Stimulated activated CD8-positive, alpha-beta memory T cell treated with anti-CD3 and anti-CD28 coated beads, Interleukin-4, amount 100 ng/mL, for 48 hours (primary cell): ENCODE measurements at places on chromosomes 2 and 18.

- DNase-seq, result no peak
These were observed 55.0 kb upstream of the CTDP1 start for GRCh38 chr18:79624356-79625170.

DNA sequence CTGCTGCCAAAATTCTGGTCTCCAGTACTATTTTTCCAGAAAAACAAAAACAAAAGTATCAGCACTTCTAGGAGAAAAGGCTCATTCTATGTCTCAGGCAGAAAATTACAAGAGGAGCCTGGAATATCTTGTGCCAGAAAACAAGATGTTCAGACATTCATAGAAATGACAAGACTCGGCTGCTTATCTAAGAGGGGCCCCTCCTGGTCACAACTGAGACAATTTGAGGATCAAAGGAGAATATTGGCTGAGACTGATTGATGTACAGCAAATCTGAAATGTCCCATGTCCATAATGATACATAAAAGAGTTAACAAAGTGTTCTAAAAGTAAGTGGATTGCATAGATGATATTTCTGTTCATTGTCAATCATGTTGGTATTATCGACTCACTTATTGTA, 2.4 kb upstream of the RPS7 start:
- no peak for DNase-seq

DNA sequence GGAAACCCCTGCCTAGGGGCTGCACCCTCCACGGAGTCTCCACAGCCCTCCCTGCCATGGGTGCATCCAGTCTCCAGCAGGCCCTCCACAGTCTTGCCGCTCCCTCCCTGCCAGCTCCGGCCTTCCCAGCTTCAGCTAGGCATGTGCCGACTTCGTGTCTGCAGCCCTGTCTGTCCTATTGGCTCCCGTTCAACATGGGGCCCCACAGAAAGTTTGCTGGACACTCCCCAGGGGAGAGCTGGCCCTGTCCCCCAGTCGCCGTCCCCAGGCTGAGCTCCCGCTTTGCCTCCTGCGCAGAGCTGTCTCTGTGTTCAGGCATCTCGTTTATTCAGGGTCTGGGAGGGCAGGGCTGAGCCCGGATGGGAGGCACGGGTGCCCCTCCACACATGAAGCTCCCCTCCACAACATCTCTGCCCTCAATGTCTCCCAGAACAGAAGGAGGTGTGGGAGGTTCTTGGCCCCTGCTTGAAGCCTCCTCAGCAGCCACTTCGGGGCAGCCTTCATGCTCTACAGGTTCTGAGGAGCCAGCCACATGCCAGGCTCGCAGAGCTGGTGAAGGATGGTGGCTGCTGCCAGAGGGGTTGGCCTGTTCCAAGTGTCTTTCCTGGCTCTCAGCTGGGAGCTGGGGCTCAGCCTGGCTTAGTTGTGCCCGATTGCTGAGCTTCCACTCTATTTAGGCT, 120.1 kb upstream of the PXDN start:
- no peak for DNase-seq

DNA sequence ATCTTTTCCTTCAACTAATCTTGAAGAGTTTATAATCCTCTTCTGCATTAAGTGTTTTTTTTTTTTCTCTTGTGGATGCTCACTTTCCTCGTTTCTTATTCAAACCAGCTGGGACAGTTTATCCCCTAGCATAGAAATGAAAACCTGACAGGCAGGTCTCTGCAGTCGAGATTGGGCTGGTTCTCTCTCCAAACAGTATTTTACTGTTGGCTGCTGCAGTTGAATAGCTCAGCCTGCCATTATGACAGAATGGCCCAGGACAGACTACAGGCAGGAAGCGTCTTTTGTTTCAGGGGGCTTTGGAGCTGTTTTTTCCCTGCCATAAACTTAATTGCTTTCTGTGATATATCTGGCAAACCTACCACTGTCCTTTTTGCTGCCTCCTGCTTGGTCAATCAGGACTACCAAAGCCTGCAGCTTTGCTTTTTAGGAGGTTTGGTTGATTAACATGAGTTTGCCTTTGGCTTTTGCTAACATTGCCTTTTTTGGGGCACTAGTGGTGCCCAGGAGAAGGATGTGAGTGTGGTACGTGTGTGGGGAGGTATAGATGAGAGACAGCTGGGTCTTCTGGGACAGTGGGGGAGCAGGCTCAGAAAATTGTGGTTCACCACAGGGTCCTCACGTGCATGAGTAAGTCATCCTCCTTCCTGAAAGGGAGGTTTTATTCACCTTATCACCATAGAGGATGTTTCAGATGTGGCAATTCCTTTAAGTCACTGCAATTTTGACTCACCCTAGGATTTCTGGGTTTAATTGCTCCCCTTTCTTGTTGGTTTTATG, 128.7 kb downstream of the LYPD6B start:
- peak; percentile 66 for DNase-seq

DNA sequence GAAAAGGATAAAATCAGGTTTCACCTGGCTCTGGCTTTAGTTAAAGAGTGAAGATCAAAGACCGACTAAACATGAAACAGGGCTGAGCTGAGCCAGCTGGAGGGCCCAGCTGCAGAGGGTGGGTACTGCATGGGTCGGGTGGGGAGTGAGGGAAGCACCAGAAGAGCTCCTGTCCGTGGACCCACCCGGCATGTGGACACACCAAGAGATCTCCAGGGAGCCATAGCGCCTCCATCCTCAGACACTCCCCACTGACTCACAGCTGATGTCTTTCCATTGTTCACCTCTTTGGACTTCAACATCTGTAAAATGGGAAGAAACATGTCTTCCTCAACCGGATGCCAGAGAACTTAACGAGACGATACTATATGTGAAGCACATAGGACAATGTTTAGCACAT, 178.3 kb upstream of the KLHL29 start:
- no peak for DNase-seq

DNA sequence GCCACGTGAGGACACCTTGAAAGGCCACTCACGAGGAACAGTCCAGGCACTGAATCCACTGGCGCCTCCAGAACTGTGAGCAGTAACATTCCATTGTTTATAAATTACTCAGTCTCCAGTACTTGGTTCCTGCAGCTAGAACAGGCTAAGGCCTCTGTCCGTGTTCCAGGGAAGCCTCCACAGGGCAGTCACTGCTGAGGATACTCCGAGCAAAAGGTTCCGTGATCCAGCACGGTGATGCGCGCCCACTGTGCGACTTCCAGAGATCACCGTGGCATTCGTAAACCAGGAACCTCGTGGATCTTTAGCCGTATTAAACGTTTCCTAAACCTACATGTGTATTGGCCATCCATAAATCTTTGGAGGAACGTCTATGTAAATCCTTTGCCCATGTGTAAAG, 51.5 kb upstream of the SALL3 start:
- DNase-seq, result no peak

GRCh38 chr2:171069286-171069956, 91.3 kb downstream of the TLK1 start:
- DNase-seq, result no peak

- DNase-seq, result no peak
These were observed 5.8 kb upstream of the KCMF1 start for GRCh38 chr2:84965192-84965516.

GRCh38 chr2:234191819-234192407, 141.4 kb downstream of the SPP2 start:
- no peak for DNase-seq
